ENCODE measurements at places on chromosomes 16 and 17. TPM values are rescaled to one million over a fixed set of nuclear protein-coding genes. Genes with fewer than 3 reads are reported as not detected.

GRCh38 chr17:4247971-4248388, 15.8 kb downstream of the ANKFY1 start:
- H3K4me1 ChIP-seq = peaks cover 28% of the 10 kb centered on the region
- H3K27ac ChIP-seq = peak overlapping the region; percentile 27
- H3K4me3 ChIP-seq = no peak overlapping the region
- 0 out of 3 replicates have a peak, but pooled peaks cover 5% of the 10 kb centered on the region for H3K36me3 ChIP-seq

DNA sequence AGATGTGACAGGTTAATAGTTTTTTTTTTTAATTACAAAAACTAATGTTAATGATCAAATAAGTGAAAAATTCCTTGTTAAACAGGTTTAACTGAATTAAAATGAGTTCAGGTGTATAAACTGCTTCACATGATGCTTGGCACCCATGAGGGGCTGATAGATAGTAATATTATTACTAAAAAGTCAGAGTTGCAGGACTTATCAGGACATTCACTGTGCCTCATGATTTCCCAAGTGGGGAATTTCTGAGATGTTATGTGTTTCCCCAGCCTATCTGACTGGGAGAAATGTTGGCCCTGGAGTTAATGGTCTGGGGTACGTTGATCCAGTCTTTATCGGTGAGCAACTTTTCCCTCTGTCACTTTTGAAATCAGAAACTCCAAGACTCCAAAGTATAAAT, 102.1 kb downstream of the PLCG2 start:
- DNase-seq = no peak
- H3K36me3 ChIP-seq = no peaks in the 10 kb centered on the region
- peaks cover 30% of the 10 kb centered on the region for H3K27me3 ChIP-seq
- no peaks in the 10 kb centered on the region for H3K4me1 ChIP-seq
- no peak overlapping the region for H3K4me3 ChIP-seq

GRCh38 chr16:67674851-67675578, 8.4 kb downstream of the C16orf86 start:
- H3K27me3 ChIP-seq = no peaks in the 10 kb centered on the region
- peaks cover 4% of the 10 kb centered on the region for H3K36me3 ChIP-seq
- no peak overlapping the region for H3K27ac ChIP-seq
- 0 out of 2 replicates have a peak, but pooled peaks cover 5% of the 10 kb centered on the region for H3K4me1 ChIP-seq

DNA sequence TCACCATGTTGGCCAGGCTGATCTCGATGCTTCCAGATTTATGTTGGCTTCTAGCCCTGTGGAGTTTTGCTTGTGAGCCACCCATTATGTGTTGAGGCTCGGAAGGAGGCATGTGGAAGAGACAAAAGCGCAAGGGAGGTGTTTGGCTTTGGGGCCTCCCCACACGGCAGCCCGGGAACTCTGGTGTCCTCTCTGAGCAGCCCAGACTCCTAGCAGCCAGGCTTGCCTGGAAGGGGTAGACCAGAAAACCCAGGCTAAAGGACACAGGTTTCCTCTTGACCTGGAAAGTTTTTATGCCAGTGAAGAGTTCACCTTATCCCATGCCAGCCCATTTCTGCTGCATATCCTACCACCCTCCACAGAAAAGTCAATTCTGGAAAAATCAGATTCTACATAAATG, 21.0 kb downstream of the SDR42E2 start:
- no peak overlapping the region for H3K4me3 ChIP-seq
- H3K36me3 ChIP-seq = no peaks in the 10 kb centered on the region
- no peak for DNase-seq
- H3K27ac ChIP-seq = no peak overlapping the region
- peaks cover 12% of the 10 kb centered on the region for H3K4me1 ChIP-seq

DNA sequence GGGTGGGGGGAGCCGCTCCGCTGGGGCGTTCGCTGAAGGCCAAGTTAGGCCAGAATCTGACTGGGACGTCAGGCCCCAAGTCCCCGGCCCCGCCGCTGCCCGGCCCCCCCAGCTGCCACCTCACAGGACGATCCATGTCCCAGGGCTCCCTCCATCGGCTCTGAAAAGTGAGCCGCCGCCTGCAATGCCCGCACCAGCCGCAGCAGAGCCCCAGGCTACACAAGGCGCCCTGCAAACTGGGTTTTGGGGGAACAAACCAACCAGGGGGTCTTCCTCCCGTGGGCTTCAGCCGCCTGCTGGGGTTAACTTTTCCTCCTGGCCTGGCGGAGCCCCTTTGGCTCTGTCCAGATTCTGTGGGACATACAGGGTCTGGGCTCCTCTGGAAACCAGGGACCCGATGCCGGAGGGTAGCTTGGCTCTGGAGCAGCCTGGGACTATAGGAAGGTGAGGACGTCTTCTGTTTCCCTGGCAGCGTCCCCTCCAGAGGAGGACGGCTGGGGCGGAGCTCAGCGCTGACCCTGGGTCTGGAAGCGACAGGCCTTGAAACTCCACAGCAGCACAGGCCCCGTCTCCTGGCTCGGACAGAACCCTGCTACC, 835 bp downstream of the NME4 start:
- H3K4me1 ChIP-seq = peaks cover 41% of the 10 kb centered on the region
- H3K36me3 ChIP-seq = no peaks in the 10 kb centered on the region
- no peaks in the 10 kb centered on the region for H3K27me3 ChIP-seq
- DNase-seq = peak; percentile 74
- peak overlapping the region; percentile 1 for H3K4me3 ChIP-seq

DNA sequence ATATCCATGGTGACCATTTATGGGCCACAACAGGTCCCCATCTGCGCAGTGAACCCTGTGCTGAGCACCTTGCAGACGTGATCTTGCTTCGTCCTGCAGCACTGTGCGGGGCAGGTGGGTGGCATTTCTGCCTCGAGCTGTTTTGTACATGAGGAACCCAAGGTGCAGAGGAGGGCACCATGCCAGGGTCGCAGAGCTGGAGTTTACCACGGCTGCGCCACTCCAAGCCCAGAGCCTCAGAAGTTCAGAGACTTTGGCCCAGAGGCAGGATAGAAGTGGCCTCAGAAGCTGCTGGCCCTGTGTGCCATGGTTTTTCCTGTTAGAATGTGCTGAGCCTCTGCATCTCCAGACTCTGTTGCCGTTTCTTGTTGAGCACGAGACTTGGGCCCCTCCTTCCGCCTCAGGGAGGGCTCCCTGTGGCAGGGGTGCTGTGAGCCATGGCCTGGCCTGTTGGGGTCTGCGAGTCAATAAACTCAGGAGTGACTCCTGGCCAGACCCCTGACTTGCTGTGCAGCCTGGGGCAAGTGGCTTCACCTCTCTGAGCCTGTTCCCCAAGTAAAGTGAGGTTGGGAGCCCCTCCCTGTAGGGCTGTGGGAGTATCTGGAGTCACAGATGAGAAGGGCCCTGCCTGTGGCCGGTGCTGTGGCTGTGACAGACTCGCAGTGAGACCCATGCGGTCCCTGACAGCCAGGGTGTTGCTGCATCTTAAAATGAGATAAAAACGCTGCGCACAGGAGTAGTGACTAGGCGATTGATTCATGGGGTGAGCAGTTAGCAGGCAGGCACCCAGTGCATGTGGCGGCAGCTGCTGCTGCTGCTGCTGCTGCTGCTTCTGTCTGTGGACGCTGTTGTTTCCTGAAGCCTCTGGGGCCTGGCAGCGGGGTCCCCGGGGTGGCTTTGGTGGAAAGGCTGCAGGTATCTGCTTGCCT, 11.8 kb downstream of the MAP2K3 start:
- H3K4me3 ChIP-seq = no peak overlapping the region
- H3K27me3 ChIP-seq = no peaks in the 10 kb centered on the region
- no peak overlapping the region for H3K27ac ChIP-seq
- H3K36me3 ChIP-seq = peaks cover 63% of the 10 kb centered on the region

GRCh38 chr17:10125531-10126275, 72.7 kb downstream of the GAS7 start:
- DNase-seq = no peak
- H3K27ac ChIP-seq = no peak overlapping the region
- no peaks in the 10 kb centered on the region for H3K4me1 ChIP-seq
- no peak overlapping the region for H3K4me3 ChIP-seq

GRCh38 chr17:1951920-1952319, 73.2 kb downstream of the RTN4RL1 start:
- 0 out of 3 replicates have a peak, but pooled peaks cover 6% of the 10 kb centered on the region for H3K27me3 ChIP-seq
- no peaks in the 10 kb centered on the region for H3K36me3 ChIP-seq
- DNase-seq = no peak

DNA sequence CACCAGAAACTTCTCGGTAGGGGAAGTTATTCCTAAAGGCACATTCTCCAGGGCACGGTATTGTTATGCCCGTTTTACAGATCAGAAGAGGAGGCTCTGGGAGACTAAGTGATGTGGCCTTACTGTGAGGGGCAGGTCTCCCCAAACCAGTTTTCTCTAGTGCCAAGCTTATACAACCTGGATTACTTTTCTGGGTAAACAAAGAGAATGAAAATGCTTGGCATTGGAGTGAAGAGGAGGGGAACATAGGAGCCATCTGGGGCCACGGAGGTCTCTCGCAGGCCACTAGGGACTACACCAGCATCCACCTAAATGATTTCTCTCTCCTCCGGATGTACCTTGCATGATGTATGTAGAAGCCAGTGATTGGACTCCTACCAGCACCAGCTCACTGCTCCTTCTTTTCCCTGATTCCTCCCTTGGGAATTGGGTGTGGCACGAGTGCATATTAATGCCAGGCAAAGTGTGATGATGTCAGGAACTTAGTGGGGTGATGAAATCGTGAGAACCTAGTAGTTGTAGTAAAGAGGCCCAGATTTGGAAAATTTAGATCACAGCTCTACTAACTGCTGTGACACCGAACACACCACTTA, 674 bp downstream of the TOM1L1 start:
- peaks cover 5% of the 10 kb centered on the region for H3K36me3 ChIP-seq
- H3K27me3 ChIP-seq = no peaks in the 10 kb centered on the region
- DNase-seq = peak; percentile 16
- H3K27ac ChIP-seq = peak overlapping the region; percentile 41

The FBXO39 gene
- not detected for total RNA-seq

The AOC3 gene
- 8.7 TPM for total RNA-seq
